Heart left ventricle (tissue), 16 donors: ENCODE measurements at places on chromosomes 16 and 17. TPM values are rescaled to one million over a fixed set of nuclear protein-coding genes. Genes with fewer than 3 reads are reported as not detected.
A peak's percentile ranks its signal among the peaks of the same experiment; 100 is the strongest.

The SCNN1B gene
- 0.27 TPM for total RNA-seq

The CDH11 gene
- 37.1 TPM for total RNA-seq

The SMPD3 gene
- 14.4 TPM for total RNA-seq

The ZACN gene
- not detected for total RNA-seq

The TERB1 gene
- total RNA-seq, result not detected

The RGS11 gene
- total RNA-seq, result 6.5 TPM

The CDRT15L2 gene
- total RNA-seq, result not detected

The DRG2 gene
- 19.5 TPM for total RNA-seq

The BCKDK gene
- 62.8 TPM for total RNA-seq

The NOL3 gene
- total RNA-seq, result 91.8 TPM

The KRT24 gene
- total RNA-seq, result not detected

DNA sequence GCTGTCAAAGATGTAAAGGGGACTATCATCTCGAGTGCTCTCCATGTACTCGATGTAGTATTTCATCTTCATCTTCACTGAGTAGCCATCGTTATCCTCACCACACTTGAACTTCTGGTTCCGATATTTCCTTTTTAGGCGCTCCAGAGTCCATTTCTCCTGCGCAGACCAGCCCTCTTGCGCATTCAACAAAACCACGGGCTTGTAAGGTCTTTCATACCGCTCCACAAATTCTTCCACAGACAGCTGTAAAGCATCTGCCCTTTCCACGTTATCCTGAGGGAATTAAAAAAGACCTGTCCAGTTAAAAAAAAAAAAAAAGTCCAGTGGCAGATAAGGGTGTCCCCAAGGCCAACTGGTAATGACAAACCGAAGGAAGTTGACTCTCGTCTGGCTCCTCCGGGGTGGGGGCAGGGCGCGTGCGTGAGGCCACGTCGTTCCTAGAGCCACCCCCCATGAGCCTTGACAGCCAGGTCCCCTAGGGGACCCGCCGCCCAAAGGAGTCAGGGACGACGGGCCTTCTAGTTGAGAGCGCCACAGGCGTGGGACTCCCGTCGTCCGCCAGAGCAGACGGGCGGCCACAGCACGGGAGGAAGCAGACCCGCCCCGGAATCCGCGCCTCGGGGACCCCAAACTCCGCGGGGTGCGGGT, 701 bp downstream of the JMJD6 start:
- peak; percentile 89 for DNase-seq
- peaks cover 56% of the 10 kb centered on the region for H3K4me1 ChIP-seq
- peak overlapping the region; percentile 80 for H3K4me3 ChIP-seq
- H3K36me3 ChIP-seq, result peaks cover 63% of the 10 kb centered on the region

DNA sequence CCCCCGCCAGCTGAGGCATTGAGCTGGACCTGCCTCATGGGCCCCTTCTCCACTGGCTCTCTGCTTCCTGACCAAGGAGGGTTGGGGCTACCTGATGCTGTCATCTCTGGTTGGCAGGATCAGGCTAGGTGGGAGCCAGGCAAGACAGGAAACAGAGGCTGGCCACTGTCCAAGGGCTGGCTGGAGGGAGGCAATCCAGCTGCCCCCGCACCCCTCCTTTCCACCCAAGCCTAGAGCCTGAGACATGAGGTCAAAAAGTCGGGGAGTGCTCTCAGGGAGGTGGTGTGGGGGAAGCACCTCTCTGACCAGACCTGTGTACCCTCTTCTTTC, 14.5 kb downstream of the NGFR start:
- no peak overlapping the region for H3K4me3 ChIP-seq
- no peaks in the 10 kb centered on the region for H3K36me3 ChIP-seq
- no peak for DNase-seq
- no peak overlapping the region for H3K27ac ChIP-seq

GRCh38 chr16:69040144-69040909, 65.1 kb upstream of the HAS3 start:
- H3K4me3 ChIP-seq, result no peak overlapping the region
- H3K27ac ChIP-seq, result no peak overlapping the region
- no peaks in the 10 kb centered on the region for H3K27me3 ChIP-seq
- H3K36me3 ChIP-seq, result peaks cover 11% of the 10 kb centered on the region
- no peak for DNase-seq
- H3K4me1 ChIP-seq, result no peaks in the 10 kb centered on the region

- no peak for DNase-seq
- no peak overlapping the region for H3K4me3 ChIP-seq
- H3K36me3 ChIP-seq, result no peaks in the 10 kb centered on the region
- no peaks in the 10 kb centered on the region for H3K4me1 ChIP-seq
These were observed 36.1 kb downstream of the SNX11 start for GRCh38 chr17:48143629-48144028.

GRCh38 chr16:4404967-4405696, 11.3 kb downstream of the CORO7 start:
- H3K4me3 ChIP-seq, result no peak overlapping the region
- DNase-seq, result no peak
- H3K36me3 ChIP-seq, result peaks cover 24% of the 10 kb centered on the region
- no peaks in the 10 kb centered on the region for H3K27me3 ChIP-seq

- H3K27me3 ChIP-seq, result no peaks in the 10 kb centered on the region
- H3K36me3 ChIP-seq, result no peaks in the 10 kb centered on the region
- no peak overlapping the region for H3K4me3 ChIP-seq
- no peaks in the 10 kb centered on the region for H3K4me1 ChIP-seq
- DNase-seq, result no peak
These were observed 72.8 kb upstream of the MED9 start for GRCh38 chr17:17403899-17404576.

- no peak for DNase-seq
- peaks cover 12% of the 10 kb centered on the region for H3K4me1 ChIP-seq
- peaks cover 91% of the 10 kb centered on the region for H3K36me3 ChIP-seq
- no peaks in the 10 kb centered on the region for H3K27me3 ChIP-seq
- H3K27ac ChIP-seq, result no peak overlapping the region
- H3K4me3 ChIP-seq, result no peak overlapping the region
These were observed 21.1 kb downstream of the CSNK2A2 start for GRCh38 chr16:58176608-58177352.

DNA sequence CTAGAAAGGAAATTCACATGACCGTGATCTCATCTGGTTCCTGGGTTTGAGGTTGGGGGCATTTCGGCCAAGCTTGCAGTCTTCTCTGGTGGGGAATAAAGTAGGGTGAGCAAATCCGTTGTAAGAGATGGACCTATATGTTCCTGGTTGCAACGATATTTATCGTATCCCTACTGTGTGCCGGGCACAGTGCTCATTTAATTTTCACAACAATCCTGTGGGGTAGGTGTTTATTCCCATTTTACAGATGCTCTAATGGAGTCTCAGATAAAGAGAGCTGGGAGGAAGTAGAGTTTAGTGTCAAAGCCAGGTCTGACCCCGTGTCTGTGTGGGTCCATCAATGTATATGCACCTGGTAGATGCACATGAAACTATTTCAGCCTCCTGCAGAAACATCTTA, 9.4 kb downstream of the CMIP start:
- H3K27ac ChIP-seq, result no peak overlapping the region
- H3K36me3 ChIP-seq, result peaks cover 13% of the 10 kb centered on the region
- no peak for DNase-seq
- H3K4me1 ChIP-seq, result no peaks in the 10 kb centered on the region
- H3K27me3 ChIP-seq, result no peaks in the 10 kb centered on the region
- H3K4me3 ChIP-seq, result no peak overlapping the region

GRCh38 chr16:301950-302349, 19.0 kb downstream of the PDIA2 start:
- H3K4me3 ChIP-seq, result no peak overlapping the region
- DNase-seq, result peak; percentile 60
- no peak overlapping the region for H3K27ac ChIP-seq
- no peaks in the 10 kb centered on the region for H3K4me1 ChIP-seq
- H3K36me3 ChIP-seq, result peaks cover 6% of the 10 kb centered on the region
- H3K27me3 ChIP-seq, result no peaks in the 10 kb centered on the region

DNA sequence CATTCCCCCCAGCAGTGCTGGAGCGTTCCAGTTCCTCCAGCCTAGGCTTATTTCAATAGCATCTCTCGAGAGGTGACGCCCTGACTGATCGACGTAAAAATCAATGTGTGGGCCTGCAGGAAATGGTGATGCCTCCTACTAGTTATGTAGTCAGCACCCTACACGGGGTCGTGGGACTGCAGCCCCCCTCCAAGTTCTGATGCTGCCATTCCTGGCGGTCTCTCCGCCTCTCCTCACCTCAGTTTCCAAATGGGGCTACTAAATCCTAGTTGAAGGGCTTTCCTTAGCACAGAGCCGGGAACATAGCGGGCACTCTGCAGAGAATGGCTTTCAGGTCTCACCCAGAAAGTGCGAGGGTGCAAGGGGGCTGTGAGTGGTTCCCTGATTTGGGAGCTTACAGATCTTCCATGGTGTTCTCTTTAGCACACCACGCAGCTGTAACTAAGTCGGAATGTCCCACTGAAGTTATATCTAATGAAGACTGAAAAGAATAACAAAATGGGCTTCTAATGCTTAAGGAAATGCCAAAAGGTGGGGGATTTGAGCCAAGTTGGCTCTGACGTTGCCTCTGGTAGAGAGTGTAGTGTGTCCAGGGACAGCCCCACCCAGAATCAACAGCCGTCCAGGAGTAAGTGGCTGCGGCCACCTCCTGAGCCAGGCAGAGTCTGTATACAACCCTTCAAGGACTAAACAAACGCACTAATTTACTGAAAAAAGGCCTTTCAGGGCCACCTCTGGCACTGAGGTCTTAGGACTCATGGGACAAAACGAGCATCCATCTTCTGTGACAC, 299.7 kb upstream of the FOXF1 start:
- no peak for DNase-seq
- H3K27ac ChIP-seq, result no peak overlapping the region
- H3K4me3 ChIP-seq, result no peak overlapping the region
- no peaks in the 10 kb centered on the region for H3K36me3 ChIP-seq
- no peaks in the 10 kb centered on the region for H3K4me1 ChIP-seq

- no peaks in the 10 kb centered on the region for H3K27me3 ChIP-seq
- no peak for DNase-seq
- no peak overlapping the region for H3K27ac ChIP-seq
- no peaks in the 10 kb centered on the region for H3K36me3 ChIP-seq
These were observed 120.5 kb downstream of the ZFHX3 start for GRCh38 chr16:72927199-72928089.

DNA sequence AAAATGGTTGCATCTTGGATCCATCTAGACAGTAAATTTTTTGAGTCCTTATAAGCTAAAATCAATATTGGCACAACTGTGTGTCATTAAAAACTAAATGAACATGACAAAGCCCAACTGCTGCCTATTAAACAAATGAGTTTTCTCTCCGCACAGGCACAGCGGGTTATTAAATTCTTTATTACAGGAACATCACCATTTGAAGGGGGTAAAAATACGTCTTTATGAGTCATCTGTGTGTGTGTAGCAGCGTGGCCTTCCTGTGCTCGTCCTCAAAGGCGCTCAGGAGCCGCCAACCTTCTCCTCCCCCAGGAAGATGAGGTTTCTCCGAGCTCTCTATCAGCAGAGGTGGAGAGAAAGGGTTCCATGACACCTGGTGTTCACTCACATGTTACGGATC, 62.6 kb upstream of the SDK2 start:
- no peak overlapping the region for H3K27ac ChIP-seq
- no peaks in the 10 kb centered on the region for H3K4me1 ChIP-seq
- DNase-seq, result no peak

DNA sequence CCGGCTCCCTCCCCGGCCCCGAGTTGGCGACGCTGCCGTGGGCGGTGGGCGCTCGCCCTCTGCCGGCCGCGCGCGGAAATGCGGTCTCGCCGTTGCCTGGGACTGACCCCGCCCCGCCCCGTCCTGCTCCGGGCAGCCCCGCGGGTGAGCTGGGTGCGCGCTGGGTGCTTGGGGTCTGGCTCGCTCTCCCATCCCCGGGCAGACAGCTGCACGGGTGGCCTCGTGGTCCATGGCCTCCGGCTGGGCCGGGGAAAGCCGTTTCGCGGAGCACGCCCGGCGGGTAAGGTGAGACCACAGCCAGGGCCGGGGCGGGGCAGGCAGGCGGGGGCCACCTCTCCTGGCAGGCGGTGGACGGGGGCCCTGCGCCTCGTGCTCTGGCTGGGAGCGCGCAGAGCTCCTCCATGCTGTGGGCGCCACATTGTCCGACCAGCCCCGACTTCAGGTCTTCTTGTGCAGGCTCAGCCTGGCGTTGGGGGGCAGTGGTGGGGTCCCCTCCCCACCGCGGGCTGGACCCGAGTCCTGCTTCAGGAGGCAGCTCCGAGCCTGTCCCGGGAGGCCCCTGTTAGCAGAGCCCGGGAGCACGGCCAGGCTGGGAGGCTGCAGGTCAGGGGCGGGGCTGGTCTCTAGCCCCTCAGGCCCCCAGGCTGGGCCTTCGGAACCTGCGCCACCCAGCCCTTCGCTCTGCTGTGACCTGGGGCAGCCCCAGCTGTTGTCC, 7.0 kb upstream of the C1QTNF8 start:
- no peak for DNase-seq
- peaks cover 12% of the 10 kb centered on the region for H3K4me1 ChIP-seq
- no peaks in the 10 kb centered on the region for H3K36me3 ChIP-seq
- no peak overlapping the region for H3K4me3 ChIP-seq

- H3K4me1 ChIP-seq, result peaks cover 31% of the 10 kb centered on the region
- peak overlapping the region; percentile 17 for H3K27ac ChIP-seq
- H3K27me3 ChIP-seq, result no peaks in the 10 kb centered on the region
- peaks cover 20% of the 10 kb centered on the region for H3K36me3 ChIP-seq
These were observed 22.3 kb downstream of the TMEM11 start for GRCh38 chr17:21191698-21192097.

DNA sequence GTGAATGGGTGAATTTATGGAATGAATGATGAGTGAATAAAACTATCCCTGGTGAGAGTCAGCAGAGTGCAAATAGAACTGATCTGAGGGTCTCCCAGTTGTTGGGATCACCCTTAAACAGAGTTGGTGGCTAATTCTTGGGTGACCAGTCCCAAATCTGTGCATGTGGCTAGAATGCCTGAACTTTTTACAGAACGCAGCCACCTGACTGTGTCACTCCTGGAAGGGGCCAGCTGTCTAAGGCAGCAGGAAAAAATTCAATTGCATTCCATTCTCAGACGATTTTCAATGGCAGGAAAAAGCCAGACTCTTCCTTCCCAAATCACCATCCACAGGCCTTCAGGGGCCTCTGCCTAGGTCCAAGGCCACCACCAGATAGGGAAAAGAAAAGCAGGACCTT, 43.5 kb downstream of the BEAN1 start:
- no peak for DNase-seq
- H3K4me3 ChIP-seq, result no peak overlapping the region
- H3K4me1 ChIP-seq, result no peaks in the 10 kb centered on the region
- H3K27ac ChIP-seq, result no peak overlapping the region
- H3K27me3 ChIP-seq, result no peaks in the 10 kb centered on the region
- H3K36me3 ChIP-seq, result no peaks in the 10 kb centered on the region

DNA sequence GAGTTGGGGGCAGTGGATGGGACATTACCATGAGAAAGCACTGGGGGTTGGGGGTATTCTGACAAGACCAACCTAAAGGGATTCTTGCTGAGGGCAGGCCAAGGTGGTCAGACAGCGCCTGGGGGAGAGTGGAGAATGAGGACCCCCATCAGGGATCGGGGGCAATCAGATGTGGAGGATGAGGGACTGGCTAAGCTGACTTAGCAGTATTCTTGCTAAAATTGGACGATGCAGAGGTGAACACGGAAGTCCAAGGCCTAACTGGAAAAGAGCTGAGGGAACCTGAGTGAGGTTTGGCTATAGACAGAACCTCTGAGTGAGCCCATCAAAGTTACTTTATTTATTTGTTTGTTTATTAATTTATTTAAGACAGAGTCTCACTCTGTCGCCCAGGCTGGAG, 9.2 kb downstream of the QPRT start:
- H3K4me1 ChIP-seq, result no peaks in the 10 kb centered on the region
- no peaks in the 10 kb centered on the region for H3K36me3 ChIP-seq
- no peak for DNase-seq
- no peak overlapping the region for H3K4me3 ChIP-seq
- no peaks in the 10 kb centered on the region for H3K27me3 ChIP-seq
- H3K27ac ChIP-seq, result no peak overlapping the region

GRCh38 chr16:74888888-74889287, 96.0 kb downstream of the WDR59 start:
- no peak overlapping the region for H3K27ac ChIP-seq
- H3K36me3 ChIP-seq, result peaks cover 3% of the 10 kb centered on the region
- H3K27me3 ChIP-seq, result no peaks in the 10 kb centered on the region
- no peak overlapping the region for H3K4me3 ChIP-seq
- H3K4me1 ChIP-seq, result no peaks in the 10 kb centered on the region
